Aorta (tissue), 5 donors: ENCODE measurements at places on chromosomes 2 and 18. TPM values are rescaled to one million over a fixed set of nuclear protein-coding genes. Genes with fewer than 3 reads are reported as not detected.

IL18RAP gene
- 0.63 TPM for polyA plus RNA-seq

IGFBP5 gene
- 385 TPM for polyA plus RNA-seq

PLCD4 gene
- 0.25 TPM for polyA plus RNA-seq

FAM124B gene
- not detected for polyA plus RNA-seq

DPYSL5 gene
- not detected for polyA plus RNA-seq
